Mucosa of descending colon (tissue), 3 donors: ENCODE measurements at places on chromosomes 7 and 10.

DNA sequence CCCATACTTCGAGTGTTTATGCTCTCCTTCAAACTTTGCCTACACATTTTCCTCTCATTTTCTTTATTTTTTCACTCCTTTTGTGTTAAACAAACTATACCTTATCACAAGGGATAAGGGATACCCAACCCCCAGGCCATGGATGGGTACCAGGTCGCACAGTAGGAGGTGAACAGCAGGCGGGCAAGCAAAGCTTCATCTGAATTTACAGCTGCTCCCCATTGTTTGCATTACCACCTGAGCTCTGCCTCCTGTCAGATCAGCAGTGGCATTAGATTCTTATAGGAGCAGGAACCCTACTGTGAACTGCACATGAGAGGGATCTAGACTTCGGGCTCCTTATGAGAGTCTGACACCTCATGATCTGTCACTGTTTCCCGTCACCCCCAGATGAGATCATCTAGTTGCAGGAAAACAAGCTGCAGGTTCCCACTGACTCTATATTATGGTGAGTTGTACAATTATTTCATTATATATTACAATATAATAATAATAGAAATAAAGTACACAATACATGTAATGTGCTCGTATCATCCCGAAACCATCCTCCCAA, 28.5 kb downstream of the ZC3HC1 start:
- DNase-seq, result no peak

DNA sequence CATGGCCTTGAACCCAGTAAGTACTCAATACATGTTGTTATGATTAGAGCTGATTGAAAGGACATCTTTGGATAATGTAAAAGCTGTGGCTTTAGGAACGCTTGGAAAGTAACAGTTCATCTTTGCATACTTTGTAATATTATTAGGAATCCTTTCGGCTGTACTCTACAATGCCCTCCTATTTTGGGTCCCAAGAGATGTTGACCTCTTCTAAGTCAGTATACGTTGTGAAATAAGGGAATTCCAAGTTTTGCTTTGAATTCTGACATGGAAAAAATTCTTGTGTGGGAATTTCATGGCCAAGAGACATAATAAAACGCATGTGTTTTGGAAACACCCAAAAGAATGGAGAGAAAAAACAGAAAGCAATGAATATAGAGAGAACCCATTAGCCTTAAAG, 7.7 kb downstream of the AGR3 start:
- DNase-seq, result no peak

- DNase-seq, result no peak
These were observed 199.2 kb downstream of the JCAD start for GRCh38 chr10:29860166-29860565.

- DNase-seq, result no peak
These were observed 609.4 kb upstream of the C7orf33 start for GRCh38 chr7:147980826-147981813.

GRCh38 chr7:151091431-151091830, 5.2 kb downstream of the AGAP3 start:
- peak; percentile 50 for DNase-seq

- DNase-seq, result no peak
These were observed 12.1 kb upstream of the CEP41 start for GRCh38 chr7:130452951-130453350.

DNA sequence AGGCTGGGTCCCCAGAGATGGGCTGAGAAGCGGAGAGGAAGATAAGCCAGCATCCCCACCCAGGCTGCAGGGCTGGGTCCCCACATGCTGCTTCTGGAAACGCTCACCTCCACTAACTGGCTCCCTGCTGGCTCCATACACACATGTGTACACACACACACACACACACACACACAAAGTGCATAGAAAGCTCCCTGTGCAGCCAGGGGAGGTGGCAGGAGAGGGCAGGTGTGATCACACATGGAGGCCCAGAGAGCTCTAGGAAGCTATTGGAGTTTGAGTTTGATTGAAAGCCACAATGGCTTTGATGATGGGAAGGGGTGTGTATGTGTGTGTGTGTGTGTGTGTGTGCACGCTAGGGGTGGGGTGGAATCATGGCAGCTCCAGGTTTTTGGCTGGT, 29.3 kb downstream of the CXCL12 start:
- no peak for DNase-seq

- DNase-seq, result peak; percentile 3
These were observed 367.7 kb downstream of the PHF14 start for GRCh38 chr7:11341285-11341944.

- DNase-seq, result no peak
These were observed 30.0 kb downstream of the EEPD1 start for GRCh38 chr7:36182854-36183604.

DNA sequence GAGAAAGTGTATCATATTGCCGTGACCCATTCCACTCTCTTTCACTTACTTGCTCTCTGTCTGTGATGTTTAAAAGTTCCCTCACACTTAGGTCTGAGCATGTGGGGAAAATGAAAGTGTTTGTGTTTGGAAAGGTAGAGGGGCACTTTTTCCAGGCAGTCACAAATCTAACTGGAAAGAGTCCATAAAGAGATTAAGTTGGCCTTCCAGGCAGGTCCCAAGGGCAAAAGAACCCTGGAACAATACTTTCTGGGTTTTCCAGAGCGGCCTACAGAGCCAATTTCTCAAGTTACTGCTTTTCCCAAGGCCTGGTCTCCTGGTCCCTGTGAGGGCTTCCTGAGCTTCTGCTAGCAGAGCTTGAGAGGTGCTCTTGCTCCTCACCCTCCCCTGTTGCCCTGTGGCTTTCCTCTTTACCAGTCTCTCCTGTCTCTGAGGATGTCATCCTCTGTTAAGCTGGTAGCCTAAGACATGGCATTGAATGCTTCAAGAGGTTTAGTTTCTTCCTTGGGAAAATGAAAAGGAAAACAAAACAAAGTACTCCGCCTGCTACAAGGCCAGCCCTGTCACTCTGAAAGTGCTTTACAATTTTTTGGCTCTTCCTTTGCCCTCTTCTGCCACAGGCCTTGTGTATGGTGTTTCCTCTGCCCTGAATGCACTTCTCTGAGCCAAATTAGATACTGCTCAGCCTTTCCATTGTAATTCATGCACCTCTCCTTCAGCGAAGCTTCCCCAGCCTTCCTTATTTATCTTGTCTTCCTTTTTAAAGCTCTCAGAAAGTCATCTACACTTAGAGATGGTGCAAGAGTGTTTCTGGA, 20.1 kb downstream of the TES start:
- DNase-seq, result no peak

DNA sequence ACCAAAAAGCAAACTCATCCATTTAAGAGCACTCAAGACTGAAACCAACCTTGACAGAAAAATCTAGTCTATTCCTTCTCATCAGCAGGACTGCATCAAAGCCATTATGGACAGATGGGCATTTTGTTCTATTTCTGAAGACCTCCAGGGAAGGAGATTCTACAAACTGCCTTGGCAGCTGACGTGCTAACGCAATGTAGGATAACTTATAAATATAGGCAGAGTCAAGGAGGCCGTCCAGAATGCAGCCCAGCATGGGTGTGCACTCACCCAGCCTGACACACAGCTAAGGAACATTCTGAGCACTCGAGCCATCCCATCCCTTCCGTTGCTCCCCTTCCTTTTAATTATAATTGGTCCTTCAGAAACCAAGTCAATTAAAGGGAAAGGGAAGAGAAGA, 25.3 kb upstream of the NEBL start:
- no peak for DNase-seq

- DNase-seq, result no peak
These were observed 40.0 kb upstream of the TM9SF3 start for GRCh38 chr10:96626795-96627194.

DNA sequence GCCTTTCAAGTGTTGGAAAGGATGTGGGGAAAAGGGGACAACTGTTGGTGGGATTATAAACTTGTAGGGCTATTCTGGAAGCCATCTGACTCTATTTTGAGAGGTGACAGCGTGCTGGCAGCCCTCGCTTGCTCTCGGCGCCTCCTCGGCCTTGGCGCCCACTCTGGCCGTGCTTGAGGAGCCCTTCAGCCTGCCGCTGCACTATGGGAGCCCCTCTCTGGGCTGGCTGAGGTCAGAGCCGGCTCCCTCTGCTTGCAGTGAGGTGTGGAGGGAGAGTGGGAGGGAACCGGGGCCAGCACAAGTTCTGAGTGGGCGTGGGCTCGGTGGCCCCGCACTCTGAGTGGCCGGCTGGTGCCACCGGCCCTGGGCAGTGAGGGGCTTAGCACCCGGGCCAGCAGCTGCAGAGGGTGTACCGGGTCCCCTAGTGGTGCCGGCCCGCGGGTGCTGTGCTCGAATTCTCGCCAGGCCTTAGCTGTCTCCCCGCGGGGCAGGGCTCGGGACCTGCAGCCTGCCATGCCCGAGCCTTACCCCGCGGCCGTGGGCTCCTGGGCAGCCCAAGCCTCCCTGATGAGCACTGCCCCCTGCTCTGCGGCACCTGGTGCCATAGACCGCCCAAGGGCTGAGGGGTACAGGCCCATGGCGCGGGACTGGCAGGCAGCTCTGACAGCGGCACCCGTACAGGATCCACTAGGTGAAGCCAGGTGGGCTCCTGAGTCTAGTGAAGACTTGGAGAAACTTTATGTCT, 33.6 kb downstream of the PLAU start:
- DNase-seq, result no peak

DNA sequence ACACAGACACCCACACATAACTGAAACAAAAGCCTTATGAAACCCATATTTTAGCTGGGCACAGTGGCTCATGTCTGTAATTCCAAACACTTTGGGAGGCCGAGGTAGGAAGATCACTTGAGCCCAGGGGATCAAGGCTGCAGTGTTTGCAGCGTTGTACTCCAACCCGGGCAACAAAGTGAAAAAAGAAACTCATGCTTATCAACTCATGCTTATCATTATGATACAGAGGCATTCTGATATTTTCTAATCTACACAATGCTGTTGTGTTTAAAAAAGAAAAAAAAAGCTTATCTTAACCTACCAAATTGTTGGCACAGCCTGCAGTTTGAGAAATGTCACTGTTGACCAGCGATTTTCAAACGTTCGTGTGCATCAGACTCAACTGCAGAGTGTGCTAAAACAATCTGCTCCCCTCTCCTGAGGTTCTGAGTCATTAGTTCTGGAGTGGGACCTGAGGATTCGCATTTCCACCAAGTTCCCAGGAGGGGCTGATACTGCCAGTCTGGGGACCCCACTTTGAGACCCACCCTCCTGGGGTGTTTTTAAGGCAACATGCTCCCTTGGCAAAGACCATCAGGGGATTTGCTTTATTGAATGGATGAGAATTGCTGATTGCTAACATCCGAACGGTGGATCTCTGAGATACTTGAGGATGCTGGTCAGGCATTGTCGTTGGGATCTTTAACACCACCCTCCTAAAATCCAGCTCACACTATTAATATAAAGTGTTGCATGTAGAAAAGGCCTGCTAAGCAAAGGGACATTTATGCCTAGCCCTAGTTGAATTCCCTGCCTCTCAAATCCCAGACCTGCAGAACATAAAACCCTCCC, 16.2 kb downstream of the CHST3 start:
- DNase-seq, result no peak

DNA sequence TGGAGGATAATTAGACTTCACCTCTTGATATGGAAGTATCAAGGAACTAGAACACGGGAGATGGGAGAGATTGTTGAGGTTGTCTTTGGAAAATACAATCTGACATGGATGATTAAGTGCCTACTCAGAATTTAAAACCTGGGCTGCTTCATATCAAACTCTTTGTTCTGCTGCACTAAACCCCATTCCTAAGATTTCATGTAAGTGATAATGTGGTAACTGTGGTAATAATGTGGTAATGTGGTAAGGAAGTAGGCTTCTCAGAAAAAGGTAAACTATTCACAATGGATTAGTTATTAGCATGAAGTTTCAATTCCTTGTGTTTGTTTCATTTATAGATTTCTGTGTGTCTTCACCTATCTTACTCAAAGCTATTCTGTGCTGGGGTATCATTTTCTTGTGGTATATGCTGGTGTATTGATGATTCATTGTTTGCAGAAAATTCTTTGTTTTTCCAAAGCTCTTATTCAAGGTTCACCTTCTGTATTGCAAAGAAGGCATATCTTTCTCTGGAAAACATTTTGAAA, 129.9 kb upstream of the TAC1 start:
- DNase-seq, result no peak

DNA sequence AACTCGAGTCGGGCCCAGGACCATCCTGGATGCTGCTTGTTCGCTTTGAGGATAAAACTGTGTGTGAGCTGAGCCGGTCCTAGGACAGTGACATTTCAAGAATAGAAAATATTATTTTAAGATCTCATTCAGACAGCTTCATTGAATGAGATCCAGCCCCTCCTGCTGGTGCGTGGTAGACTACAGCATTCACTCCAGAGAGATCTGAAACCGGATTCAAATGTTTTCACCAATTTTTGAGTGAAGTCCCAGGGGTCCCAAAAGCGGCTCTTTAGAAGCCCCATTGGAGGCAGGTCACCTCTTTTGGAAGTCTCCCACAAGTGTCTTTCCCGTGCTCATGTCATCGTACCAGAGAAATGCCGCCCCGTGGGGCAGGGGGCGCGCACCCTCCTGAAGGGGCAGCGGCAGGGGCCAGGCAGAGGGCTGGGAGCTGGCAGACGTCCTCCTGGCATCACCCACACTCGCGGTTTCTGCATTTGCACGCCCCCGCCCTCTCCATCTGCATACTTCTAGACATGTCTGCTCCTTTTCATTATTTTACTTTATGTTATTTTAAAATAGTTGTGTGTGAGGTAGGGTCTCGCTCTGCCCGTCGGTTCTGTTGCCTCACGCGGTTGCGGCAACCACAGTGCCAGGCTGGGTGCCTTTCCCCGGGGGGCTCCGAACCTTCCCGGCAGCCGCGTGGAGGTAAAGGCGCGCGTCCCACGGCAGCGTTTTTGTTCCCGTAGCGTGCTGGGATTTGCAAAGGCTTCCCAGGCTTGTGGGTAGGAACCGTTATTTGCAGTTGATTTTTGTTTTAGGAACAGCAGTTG, 52.3 kb upstream of the DPYSL4 start:
- peak; percentile 4 for DNase-seq

GRCh38 chr10:18402853-18403252, 248.5 kb downstream of the NSUN6 start:
- no peak for DNase-seq

GRCh38 chr7:28979776-28980175, 21.6 kb upstream of the TRIL start:
- no peak for DNase-seq

- DNase-seq, result no peak
These were observed 26.7 kb upstream of the DNAJB6 start for GRCh38 chr7:157309988-157310668.

GRCh38 chr10:78433076-78433595, 399.5 kb downstream of the RPS24 start:
- no peak for DNase-seq
